Stimulated activated CD8-positive, alpha-beta memory T cell treated with anti-CD3 and anti-CD28 coated beads, Interleukin-15, amount 100 ng/mL, for 4 hours (primary cell): ENCODE measurements at places on chromosomes 1 and 21.

- no peak for DNase-seq
These were observed 8.7 kb upstream of the CD34 start for GRCh38 chr1:207919523-207920170.

- no peak for DNase-seq
These were observed 99.7 kb downstream of the UBR4 start for GRCh38 chr1:19110257-19110927.

GRCh38 chr1:102500758-102501157 is 504.0 kb upstream of the OLFM3 start:
- no peak for DNase-seq

DNA sequence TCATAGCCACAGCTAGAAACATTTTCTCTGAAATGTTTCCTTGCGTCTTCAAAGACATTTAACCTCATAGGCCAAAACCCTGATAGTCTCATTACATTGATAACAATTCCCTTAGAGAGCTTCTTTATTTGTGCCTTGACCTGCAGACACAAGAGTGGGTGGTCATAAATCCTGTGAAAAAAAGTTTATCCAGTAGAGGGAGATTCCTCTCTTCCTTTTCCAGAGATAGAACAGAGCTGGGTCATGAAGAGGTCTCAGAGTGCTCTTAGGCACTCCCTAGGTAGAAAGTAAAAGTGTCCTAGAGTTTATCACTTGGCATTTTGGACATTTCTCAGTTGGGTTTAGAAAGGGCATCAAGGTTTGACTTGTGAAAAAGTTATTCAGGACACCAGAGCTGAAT is 426.1 kb downstream of the NUF2 start:
- no peak for DNase-seq

- DNase-seq = no peak
These were observed 13.6 kb upstream of the SPEN start for GRCh38 chr1:15833842-15834405.

GRCh38 chr1:206905295-206906164 is 8.3 kb downstream of the IL24 start:
- no peak for DNase-seq

- no peak for DNase-seq
These were observed 63.3 kb upstream of the MAGI3 start for GRCh38 chr1:113326976-113327375.

GRCh38 chr1:113931451-113931851 is 2.3 kb downstream of the HIPK1 start:
- DNase-seq = no peak

DNA sequence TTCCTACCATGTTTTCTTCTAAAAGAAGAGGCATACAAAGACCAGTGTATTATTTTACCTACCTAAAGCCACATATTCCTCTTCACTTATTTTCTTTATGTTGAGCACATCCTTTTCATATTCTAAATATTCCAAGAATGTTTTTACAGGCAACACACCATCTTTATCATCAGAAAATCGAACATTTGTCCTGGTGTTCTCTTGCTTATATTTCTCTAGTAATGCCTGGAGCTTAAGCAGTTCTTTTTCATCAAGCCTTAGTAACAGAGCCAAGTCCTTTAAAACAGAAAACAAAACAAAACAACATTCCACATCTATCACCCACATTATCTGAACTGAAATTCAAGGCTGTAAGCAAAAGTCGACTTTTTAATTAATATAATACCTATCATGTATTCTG is 88.7 kb downstream of the IARS2 start:
- no peak for DNase-seq

- no peak for DNase-seq
These were observed 3.8 kb upstream of the S100A2 start for GRCh38 chr1:153569465-153569864.

DNA sequence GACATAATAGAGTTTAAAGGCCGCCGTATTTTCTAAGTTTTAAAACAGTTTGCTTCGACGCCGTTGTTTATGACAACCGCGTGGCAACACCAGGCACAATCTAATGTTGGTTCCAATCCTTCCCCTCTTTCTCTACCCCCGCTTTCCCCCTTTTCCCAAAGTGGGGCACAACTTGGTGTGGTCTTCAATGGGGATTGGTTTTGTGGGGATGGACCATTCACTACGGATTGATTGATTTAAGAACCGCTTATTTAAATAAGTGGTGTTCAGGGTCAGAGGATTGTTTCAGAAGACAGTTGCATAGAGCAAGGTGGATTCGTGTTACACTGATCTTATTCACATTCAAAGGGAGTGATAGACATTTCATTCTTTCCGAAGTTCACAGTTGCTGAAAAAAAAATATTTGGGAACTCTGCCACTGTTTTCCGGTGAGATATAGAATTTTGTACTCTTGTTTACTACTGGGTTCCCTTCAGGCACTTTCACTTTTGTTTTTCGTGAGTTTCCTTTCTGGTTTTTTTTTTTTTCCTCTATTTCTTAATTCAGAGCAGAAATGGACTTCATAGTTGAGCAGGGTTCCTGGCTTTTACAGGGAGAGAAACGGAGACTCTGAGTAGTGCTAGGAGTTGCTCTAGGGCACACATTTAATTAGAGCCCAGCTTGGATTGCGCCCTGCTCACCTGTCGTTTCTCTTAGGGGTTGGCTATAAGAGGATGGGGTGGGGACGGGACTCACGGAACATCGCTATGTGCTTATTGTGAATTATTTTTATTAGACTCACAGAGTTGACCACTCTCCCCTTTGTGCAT is 79.6 kb upstream of the AK4 start:
- no peak for DNase-seq

- no peak for DNase-seq
These were observed 83.1 kb upstream of the LYPLAL1 start for GRCh38 chr1:219090607-219091006.

DNA sequence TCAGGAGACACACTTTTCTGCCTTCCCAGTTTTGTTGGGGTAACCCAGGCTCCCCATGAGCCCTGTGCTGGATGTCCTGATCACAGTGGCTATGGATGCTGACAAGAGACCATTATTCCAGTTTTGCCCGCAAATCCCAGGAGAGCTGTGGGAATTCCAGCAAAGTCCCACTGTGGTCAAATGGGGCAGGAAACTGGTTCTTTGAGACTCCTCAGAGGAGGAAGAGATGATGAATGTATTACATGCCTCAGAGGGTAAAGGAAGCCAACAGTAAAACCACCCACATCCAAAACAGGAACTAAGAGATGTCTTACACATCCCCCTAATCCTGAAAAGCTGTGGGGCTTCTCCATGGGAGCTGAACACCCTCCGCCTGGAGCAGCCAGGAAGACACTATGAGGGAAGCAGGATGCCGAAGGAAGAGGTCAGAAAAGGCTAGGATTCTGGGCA is 12.8 kb upstream of the MPZL1 start:
- DNase-seq = no peak

DNA sequence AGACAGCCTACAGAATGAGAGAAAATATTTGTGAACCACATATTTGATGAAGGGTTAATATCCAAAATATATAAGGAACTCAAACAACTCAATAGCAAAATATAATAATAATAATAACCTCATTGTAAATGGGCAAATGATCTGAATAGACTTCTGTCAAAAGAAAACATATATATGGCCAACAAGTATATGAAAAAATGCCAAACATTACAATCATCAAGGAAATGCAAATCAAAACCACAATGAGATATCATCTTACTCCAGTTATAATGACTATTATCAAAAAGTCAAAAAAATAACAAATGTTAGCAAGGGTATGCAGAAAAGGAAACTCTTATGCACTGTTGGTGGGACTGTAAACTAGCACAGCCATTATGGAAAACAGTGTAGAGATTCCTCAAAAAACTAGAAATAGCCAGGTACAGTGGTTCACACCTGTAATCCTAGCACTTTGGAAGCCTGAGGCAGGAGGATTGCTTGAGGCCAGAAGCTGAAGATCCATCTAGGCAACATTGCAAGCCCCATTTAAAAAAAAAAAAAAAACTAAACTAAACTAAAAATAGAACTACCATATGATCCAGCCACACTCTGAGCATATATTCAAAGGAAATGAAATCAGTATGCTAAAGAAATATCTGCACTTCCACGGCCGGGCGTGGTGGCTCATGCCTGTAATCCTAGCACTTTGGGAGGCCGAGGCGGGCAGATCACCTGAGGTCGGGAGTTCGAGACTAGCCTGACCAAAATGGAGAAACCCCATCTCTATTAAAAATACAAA is 17.3 kb upstream of the TRIM67 start:
- no peak for DNase-seq

DNA sequence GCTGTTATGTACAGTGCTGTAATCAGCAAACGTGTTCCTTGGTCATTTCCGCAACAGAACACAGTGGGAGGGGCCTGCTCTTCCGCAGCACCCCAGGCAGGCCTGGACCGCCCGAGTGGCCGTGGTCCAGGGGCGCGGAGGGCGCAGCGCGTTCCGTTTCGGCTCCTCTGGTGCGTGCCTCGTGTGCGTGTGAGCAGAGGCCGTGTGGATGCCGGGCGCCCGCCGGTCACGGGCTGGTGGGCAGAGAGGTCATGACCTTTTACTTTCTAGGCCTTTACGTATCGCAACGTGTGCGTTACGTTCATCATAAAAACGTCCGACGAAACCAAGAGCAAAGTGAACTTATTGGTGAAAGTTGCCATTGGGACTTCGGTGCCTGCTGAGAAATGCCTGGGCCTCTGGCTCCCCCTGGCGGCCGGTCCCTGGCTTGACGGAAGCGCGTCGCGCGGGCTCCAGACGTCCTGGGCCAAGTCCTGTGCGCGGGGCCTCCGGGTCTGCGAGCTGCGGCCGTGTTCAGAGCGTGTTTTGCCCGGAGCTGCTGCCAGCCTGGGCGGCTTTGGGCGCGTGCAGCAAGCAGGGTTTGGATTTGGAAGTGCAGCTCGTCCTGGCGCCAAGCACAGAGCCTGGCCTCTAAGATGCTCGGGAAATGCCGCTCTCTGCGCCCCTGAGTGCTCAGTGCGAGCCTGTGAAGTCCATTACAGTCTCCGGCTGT is 34.4 kb downstream of the COL18A1 start:
- DNase-seq = peak; percentile 56

DNA sequence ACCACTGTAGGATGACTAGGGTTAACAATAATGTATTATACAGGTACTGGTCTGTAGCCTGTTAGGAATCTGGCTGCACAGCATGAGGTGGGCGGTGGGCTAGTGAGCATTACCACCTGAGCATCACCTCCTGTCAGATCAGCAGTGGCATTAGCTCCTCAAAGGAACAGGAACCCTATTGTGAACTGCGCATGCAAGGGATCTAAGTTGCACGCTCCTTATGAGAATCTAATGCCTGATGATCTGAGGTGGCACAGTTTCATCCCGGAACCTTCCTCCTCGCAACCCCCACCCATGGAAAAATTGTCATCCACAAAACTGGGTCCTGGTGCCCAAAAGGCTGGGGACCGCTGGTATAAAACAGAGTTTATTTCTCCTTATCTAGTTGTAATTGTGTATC is 147.6 kb downstream of the FGGY start:
- no peak for DNase-seq

DNA sequence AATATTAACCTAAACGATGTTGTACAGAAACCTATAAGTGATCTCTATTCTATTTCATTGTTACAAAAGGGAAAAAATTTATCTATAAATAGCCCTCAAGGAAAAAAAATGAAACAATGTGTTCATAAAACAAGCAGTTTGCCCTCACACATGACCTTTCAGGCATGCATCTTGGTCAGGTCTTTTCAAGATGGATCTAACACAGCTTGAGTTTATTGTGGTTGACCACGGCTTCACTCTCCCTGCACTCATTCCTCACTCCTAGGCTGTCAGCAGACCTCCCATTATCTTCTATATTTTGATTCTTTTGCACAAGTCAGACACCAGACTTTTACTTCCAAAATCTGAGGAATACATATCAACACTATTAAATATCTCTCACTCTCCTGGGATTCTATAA is 544.3 kb downstream of the KCNT2 start:
- no peak for DNase-seq

DNA sequence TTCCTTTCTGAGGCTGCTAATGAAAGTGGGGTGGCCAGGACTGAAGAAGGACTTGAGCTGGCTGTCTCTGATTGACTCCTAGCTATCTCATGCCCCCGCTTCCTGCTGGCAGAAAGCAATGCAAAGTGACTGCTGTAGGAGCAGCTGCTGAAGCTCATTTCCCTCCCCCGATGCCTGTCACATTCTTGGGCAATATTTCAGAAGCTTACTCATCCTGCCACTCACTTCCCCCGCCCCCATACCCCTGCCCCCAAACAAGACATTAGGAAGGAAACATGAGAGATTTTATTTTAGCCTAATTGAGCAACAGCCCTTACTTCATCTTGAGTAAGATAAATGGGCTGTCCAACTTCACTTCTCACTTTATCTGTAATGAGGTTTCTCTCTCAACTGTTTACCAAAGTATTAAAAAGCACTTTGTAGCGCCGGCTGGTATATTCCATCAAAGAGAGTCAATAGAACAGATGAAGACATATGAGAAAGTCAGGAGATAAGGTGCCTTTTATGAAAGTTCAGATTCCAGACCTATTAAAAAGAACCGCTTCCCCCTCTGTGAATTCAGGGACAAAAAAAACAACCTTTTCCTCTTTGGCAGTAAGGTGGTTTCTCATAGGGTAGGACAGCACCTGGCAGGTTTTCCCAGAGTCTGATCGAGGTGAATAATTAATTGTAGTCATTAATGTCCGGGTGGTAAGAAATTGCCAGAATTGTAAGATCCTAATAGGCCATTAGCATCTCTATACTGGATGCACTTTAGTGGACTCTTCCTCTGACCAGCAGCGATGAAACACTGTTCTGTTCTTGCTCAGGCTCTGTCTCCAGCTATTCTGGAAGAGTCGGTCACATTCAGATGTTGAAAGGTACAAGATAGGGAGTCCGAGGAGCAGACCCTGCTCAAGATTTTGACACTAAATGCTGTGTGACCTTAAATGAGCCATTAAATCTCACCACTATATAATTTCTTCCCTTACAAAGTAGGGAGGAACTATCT is 70.2 kb downstream of the SH3GLB1 start:
- DNase-seq = no peak

GRCh38 chr1:179184403-179184802 is 45.1 kb downstream of the ABL2 start:
- no peak for DNase-seq

DNA sequence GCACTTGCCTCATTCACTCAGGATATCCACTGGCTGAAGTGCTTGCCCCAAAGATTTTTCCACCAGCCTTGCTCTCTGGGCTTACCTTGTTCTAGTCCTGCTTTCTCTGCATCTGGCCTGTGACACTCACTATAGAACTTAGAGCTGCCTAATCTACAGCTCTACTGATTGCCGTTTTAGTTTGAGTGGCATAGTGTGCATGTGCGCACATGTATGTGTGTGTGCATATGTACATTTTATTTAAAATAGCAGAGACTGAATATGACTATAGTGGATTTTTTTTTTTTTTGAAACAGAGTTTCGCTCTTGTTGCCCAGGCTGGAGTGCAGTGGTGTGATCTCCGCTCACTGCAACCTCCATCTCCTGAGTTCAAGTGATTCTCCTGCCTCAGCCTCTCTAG is 92.0 kb upstream of the CCDC190 start:
- DNase-seq = no peak

GRCh38 chr1:6928106-6928885 is 143.0 kb downstream of the CAMTA1 start:
- DNase-seq = no peak

DNA sequence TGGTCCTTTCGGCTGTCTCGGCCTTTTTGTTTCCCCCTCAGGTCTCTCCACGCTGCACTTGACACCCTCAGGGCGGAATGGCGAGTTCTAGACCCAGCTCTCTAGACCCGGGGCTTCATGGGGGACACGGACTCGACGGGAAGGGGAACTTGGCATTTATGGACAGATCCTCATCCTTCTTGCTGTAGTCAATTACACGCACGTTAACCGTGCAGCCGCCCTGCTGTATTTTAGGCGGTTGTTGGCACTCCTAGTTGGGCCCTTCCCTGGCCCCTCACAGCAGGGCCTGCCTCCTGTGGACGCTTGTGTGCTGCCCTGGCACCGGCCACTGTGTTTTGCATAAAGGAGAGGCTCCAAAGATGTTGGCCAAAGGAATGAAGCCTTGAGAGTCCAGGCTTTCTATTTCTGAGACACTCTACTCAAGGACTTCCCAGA is 558 bp upstream of the BTG3 start:
- no peak for DNase-seq
